ENCODE measurements at places on chromosomes 6 and 20.

GRCh38 chr6:86193821-86194220 is 551.1 kb upstream of the SYNCRIP start:
- DNase-seq, result no peak

GRCh38 chr6:50380406-50381098 is 330.8 kb upstream of the DEFB112 start:
- DNase-seq, result no peak

DNA sequence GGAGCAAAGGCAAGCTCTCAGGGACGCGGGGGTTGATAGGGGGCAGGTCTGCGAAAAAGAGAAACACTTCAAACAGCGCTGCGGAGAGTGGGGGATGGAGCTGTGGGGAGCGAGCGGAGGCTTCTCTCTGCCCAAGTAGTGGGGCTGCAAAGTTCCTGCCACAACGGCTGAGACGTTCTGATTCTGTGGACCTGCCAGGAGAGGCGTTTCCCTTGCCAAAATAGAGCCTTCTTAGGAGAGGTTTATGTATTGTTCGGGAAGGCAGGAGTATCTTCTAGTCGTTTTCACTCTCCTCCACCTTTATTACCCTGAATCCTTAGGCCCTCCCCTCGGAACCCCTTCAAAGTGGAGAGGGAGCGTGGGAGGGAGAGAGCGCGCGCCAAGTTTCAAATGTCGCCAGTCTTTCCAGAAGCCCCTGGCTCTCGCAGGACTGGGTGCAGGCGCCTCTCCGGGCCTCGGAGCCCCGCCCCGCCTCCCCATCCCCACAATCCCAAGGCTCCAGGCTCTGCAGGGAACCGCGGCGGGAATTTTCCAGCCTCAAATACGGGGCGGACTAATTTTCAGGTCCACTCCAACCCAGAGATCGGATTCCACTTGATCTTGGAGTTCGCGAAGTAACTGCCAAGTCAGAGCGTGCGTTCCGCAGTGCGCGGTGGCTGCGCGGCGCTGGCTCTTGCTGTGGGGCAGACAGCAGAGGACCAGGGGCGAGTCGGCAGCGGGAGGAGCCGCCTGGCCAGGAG is 10.0 kb upstream of the POU3F2 start:
- no peak for DNase-seq

- no peak for DNase-seq
Observed at GRCh38 chr6:38933426-38933825, 115.2 kb upstream of the GLP1R start.

- DNase-seq, result no peak
Observed at GRCh38 chr6:21395121-21395520, 198.4 kb upstream of the SOX4 start.

DNA sequence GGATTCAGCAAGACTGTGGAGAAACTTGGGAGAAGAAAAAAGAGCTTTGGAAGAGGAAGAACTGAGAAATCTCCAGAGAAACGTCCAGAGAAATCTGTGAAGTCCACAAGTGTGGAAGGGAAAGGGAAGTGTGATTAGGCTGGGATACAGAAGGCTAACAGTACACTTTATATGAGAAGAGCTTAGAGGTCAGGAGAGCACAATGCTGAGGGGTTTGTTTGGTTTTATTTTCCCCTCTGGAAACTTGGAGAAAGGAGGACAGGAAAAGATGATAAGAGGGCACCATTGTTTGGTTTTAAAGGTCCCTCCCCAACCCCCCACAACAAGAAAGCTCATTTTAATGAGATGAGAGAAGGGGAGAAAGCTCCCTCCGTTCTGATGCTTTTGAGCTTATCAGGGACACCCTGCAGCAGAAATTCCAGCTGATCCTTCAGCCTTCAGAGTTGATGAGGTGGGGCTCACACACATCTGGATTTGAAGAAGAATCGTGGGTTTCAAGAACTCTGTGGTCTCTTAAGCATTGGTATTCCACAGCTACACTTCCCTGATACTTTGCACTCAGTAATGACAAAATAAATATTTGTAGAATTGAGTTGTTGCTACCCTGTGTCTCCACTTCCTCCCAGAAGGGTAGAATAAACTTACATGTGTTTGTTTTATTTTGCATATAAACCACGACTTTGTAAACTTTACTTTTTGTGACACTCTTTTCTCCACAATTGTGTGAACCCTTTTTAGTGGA is 1.9 kb downstream of the NT5E start:
- DNase-seq, result no peak

GRCh38 chr6:148221196-148221979 is 121.2 kb upstream of the SASH1 start:
- no peak for DNase-seq

DNA sequence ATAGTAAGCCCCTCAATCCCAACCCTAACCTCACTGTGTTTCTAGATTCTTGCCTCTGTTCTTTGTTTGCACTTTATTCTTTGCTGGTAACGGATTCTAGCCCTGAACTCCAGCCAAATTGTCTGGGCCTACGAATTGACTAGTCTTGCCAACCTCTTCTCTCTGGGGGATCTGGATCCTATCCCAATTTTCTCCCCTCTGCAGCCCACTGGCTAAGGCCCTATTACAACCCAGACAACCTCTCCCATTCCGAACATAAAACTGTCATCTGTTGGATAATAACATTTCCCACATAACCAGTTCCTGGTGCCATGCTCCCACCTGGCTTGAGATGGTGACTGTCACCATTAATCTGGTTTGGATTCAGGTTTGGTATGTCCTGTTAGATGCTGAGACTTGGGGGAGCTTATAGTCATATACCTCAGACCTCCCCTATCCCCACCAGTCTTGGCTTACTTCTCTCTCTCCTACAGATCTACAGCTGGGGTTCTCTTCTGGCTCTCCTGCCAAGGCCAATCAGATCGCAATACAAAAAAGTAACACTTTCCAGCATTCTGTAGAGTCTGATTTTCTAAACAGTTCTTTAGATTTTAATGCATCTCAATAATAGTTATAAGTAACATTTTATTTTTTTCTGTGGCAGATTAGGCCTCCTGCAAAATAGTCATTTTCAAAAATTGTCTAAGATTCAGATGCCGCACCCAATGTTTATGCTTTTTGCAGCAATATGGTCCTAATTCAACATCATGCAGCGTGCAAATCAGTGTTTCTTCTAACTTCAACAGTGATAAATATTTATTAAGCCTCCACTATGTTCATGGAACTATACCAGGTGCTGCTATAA is 29.8 kb upstream of the AHI1 start:
- DNase-seq, result no peak

DNA sequence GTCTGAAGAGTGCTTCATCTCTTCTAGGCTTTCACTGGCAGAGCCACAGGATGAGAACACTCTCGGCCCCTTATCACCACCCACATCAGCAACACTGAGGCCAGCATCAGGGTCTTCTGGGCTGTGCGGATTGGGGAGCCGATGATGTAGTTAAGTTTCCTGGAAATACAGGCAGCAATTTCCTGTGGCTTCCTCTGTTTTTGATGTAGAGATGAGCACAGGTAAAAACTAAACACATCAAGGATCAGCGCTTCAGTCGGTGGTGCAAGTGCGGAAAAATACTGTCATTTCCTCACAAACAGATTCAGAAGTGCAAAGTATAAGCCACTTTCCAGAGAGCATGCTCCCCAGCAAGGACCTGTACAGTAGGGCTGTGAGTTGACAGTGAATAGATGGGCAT is 62.6 kb downstream of the BACH2 start:
- peak; percentile 22 for DNase-seq

DNA sequence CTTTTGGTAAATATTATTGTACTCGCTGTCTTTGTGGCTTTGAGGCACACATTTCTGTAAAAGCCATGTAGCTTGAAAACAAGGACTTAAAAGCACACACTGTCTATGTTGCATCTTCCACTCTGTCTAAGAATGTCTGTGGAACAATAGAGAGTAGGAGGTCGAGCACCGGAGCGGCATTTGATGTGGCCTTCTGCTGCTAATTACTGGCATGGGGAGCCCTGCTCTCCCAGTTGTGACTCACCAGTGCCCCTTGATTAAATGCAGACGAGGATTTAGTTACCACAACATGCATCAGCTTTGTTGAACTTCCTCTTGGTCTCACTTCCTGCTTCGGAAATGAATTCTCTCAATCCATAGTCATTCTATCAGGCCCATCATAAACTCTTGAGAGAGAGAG is 680.7 kb upstream of the SLC35B3 start:
- DNase-seq, result no peak

DNA sequence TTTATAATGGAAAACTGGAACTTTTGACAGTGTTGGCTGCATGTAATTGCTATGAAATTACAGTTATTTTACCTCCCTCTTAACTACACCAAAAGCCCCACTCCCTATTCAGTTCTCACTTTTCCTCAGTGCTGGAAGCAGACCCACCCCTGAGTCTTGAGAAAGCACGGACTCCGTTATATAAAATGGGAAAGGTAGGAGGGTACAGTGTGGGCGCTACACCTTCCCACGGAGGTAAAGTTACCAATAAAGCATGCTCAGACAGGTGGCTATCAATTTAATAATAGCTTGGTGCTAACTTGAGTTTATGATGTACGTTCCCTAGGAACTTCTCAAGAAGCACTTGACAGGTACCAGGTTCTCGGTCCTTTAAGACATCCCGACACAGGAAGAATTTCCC is 59.0 kb downstream of the CLIC5 start:
- no peak for DNase-seq

DNA sequence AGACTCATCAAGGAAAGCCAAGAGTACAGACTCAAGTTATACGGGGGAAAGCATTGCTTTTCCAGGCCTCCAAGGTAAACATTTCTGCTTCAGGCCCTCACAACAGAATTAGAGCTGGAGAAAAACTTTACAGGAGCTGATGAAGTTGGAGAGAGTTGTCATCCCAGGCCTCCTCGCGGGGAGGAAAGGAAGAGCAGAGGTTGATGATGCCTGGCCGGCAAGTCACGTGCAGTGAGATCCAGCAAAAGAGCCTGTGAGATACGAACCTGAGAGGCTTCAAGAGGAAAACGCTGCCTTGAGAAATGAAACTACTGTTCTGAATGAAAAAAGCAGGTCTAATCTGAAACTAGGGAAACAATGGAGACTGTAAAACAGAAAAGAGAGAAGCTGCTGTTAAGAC is 122.9 kb downstream of the FAM120B start:
- DNase-seq, result no peak

DNA sequence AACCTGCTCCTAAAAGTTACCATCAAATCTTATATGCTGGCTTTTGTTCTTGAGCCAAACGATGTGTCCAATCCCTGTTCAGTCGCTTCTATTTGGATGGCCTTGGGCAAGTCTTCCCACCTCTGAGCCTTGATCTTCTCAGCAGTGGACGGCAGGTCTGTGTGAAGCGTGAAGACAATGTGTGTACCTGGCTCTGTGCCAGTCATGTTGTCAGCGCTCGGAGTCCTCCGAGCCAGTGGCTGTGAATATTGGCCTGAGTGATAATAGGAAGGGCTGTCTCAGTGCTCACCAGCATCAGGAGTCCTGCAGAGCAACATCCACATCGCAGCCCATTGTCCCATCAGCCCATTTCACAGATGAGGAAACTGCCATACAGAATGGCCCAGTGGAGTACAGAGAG is 219.0 kb downstream of the CDC5L start:
- no peak for DNase-seq

DNA sequence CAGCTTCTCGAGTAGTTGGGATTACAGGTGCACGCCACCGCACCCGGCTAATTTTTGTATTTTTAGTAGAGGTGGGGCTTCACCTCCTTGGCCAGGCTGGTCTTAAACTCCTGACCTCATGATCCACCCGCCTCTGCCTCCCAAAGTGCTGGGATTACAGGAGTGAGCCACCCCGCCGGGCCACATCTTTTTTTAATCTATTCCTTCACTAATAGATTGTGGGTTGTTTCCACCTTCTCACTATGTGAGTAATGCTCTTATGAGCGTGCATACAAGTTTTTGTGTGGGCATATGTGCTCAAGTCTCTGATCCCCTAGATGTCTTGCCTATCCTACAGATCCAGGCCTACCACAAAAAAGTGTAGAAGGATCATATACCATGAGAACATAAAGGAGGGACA is 30.7 kb downstream of the CARMIL1 start:
- no peak for DNase-seq

DNA sequence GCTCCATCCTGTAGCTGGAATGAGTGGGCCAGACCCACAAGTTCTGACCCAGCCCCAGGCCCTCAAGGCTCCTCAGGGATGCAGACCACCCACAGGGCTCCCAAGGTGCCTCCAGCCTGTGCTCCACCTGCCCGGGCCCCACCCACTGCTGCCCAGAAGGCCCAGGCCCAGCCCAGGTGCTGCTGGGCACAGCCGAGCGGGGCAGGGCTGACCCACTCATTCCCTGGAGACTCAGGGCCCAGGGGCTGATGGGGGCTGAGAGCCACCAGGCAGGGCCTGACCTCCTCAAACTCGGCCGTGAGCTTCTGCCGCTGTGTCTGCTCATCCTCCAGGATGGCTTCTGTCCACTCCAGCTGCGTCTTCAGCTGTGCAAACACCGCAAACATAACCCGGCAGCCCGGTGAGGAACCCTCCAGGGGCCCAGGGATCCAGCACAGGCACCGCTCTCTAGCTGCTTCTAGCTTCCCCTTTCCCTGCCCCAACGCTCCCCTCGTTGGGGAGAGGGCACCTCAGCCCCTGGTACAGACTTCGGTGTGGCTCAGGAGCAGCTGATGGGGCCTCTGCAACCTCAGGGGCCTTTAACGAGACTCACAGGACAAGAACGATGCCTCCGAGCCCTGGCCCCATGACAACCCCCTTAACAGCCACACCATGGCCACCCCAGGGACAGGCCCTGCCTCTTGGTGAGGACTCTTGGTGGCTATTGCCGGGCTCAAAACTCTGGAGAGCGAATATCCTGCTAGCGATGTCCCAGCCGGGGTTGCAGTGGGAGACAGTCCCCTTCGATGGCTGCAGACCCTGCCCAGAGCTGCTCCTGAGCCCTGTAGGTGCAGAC is 46.0 kb downstream of the DSTN start:
- DNase-seq, result peak; percentile 11

DNA sequence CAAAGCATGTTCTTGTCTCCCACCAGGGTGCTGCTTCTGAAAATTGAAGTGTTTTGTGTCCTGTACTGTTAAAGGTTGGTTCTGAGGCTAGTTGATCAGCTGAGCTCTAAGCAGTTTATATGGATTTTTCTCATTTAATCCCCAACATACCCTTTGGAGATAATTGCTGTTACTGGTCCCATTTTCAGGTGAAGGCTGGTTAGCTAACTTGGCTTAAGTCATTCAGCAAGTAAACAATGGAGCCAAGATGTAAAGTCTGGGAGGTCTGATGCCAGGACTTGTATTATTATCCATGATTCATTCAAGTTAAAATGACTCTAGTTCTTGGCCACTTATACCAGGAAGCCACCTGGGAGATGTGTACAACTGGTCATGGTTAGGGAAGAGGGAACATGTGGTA is 42.5 kb upstream of the FERMT1 start:
- DNase-seq, result no peak

Data from T-helper 1 cell (primary cell).